SJCRH30 (cell line): ENCODE measurements at places on chromosomes 2 and 18. TPM values are rescaled to one million over a fixed set of nuclear protein-coding genes. Genes with fewer than 3 reads are reported as not detected.

The DYNC1I2 gene
- total RNA-seq, result 92.6 and 107 TPM in 2 replicates

The EFEMP1 gene
- 0.06 TPM in 1 of 2 replicates, not detected in the other for total RNA-seq

The ATG4B gene
- 73.5 and 78.0 TPM in 2 replicates for total RNA-seq

The LONRF2 gene
- total RNA-seq, result not detected in 2 replicates

The CREB1 gene
- total RNA-seq, result 37.5 and 37.9 TPM in 2 replicates

The ERICH2 gene
- 0.68 and 2.1 TPM in 2 replicates for total RNA-seq

The ERCC3 gene
- 43.0 and 46.9 TPM in 2 replicates for total RNA-seq

The FASTKD2 gene
- total RNA-seq, result 49.0 and 49.7 TPM in 2 replicates

The DPP10 gene
- total RNA-seq, result not detected in 2 replicates

The PAX8 gene
- 0.99 and 1.3 TPM in 2 replicates for total RNA-seq
